ENCODE measurements at places on chromosomes 16 and 17.

DNA sequence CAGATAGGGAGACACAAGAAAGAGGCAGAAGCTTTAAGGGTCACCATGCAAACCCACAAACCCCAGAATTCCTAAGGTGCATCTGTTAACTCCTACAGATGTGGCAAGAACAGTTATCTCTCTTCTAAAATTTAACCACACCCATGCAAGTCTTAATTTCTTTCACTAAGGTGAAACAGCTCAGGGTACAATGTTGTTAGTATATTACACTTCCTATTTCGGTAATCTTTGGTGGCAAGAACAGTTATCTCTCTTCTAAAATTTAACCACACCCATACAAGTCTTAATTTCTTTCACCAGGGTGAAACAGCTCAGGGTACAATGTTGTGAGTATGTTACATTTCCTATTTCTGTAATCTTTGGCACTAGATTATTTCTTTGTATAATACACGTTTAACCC is 6.6 kb downstream of the CCL23 start:
- DNase-seq: no peak

DNA sequence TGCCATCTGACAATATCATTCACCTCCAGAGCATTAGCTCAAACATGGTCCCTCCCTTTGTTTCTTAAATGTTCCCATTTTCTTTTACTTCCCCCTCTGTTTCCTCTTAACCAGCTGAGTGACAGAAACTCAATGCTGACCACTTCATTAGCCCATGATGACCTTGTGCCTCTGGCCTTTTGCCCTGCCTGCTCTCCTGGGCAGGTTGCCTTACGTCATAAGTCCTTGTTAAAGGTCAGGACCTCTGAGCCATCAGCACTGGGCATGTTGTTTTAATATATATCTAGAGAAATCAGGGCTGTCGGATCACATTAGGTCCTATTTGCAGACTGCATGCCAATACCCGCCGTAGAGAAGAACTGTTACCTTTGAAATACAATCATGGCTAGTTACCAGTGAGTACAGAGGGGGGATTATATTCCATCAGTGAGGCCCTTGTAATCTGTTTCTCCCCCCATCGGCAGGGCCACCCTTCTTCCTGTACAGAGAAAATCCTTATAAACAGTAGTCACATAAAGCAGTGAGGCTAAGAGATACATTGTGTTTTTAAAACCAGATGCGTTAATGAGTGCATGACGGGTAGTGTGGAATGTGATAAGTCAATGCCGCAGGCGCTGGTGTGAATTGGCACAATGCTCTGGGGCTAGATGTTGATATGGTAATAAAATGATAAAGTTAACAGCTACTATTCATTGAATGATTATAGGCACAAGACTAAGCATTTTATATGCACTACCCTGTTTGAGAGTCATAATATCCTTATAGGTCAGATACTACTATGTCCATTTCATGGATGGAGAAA is 94.3 kb upstream of the ZFHX3 start:
- DNase-seq: peak; percentile 36

- peak; percentile 86 for DNase-seq
Measured at GRCh38 chr16:84569382-84569987, 48.4 kb downstream of the COTL1 start.

GRCh38 chr17:3838206-3838605 is 7.8 kb downstream of the NCBP3 start:
- DNase-seq: no peak

- peak; percentile 51 for DNase-seq
Measured at GRCh38 chr16:67928561-67929364, 2.9 kb downstream of the CTRL start.

- DNase-seq: peak; percentile 15
Measured at GRCh38 chr16:57723170-57723569, 12.4 kb upstream of the KATNB1 start.

- no peak for DNase-seq
Measured at GRCh38 chr16:12084436-12084835, 107.9 kb downstream of the SNX29 start.

DNA sequence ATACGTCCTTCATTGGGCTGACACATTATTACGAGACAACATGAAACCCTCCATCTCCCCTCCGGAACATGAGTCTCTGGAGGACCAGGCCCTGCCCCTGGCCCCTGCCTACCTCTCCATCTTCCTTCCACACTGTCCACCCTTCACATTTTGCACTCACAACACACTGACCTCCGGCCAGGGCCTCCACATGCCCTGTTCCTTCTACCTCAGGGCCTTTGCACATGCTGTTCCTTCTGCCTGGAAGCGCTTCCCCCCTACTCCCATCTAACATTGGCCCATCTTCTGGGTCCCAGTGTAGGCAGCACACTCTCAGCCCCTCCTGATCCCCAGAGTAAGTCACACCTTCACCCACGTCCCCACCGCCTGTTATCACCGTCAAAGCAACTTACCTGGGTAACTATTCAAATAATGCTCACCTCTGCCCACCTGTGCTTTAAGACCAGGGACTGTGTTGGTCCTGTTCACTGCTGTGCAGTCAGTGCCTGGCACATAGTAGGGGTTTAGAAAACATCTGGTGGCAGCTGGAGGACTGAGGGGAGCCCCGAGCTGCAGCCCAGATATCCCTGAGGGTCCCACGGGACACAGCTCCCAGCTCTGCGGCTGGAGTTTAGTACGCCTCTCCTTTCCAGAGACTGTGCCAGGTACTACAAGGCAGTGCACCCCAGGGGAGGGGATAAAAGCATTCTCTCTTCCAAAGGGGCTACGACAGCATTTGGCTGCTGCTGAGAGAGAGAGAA is 27.2 kb downstream of the RPH3AL start:
- DNase-seq: no peak

DNA sequence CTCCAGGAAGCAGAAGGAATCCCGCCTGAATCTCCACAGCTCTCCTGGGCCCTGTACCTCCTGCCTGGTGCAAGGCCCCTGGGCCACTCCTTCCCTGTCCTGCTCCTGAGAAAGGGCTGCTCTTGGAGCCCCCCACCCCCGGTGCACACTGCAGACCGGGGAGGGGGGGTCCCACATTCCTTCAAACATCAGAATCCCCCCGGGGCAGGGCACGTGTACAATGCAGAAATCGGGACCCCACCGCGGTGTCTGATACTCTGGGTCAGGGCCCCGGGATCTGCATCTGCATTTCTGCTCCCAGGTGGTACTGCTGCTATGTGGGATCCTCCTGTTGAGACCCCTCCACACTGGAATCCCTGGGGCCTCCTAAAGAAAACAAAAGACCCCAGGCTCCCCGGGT is 99.5 kb upstream of the GSE1 start:
- DNase-seq: no peak

- no peak for DNase-seq
Measured at GRCh38 chr16:80896776-80897175, 92.4 kb upstream of the CDYL2 start.

DNA sequence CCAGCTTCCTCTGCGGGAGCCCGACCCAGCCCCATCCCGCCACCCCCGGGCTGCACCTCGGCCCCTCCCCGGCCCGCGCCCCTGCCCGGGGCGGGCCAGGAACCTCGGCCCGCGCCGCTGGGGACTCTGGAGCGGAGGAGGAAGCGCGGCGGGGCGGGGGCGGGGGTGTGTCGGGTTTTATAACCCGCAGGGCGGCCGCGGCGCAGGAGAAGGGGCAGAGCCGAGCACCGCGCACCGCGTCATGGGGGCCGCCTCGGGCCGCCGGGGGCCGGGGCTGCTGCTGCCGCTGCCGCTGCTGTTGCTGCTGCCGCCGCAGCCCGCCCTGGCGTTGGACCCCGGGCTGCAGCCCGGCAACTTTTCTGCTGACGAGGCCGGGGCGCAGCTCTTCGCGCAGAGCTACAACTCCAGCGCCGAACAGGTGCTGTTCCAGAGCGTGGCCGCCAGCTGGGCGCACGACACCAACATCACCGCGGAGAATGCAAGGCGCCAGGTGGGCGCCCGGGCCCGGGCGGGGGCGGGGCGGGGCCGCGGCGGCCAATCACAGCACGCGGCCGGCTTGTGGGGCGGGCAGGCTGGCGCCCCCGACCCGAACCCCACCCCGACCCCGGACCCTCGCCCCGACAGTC is at the start of gene ACE:
TSS of gene ACE (plus strand) at position 208 of the 626 bp plus-strand sequence. CDS start at position 242, 34 bp downstream.
- peak; percentile 70 for DNase-seq

DNA sequence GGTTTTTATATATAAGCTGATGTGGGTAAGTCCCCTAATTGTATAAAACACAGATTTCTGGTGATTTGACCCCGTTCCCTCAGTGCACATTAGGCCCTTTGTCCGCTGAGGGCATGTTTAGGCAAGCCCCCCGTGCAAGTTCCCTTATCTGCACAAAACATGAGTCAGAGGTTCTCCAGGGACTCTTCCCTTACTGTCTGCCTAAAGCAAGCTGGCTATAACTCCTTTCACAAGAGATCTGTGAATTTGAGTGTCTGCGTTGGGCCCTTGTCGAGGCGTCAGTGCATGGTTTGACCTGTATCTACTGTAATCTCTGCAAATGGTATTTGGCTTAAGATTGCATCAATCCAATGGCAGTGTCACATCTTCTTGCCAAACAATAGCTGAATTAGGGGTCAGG is 712.8 kb downstream of the CDH8 start:
- no peak for DNase-seq

DNA sequence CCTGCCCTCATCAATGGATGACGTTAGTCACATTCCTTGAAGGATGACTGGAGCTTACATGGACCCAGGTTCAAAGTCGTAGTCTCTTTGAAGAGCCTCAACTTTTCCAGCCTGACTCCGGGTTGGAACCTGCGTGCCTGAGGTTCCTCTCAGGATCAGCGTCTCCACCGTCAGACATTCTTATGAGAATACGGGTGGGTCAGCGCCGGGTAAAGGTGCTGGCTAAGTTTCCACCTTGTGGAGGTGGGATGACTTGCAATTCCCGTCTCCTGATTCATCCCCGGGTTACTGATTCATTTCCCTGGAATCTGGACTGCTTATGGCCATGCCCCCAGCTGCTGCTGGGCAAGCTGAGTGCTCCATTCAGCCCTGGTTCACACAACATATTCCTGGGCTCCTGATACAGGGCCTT is 38.9 kb upstream of the CMIP start:
- no peak for DNase-seq

- DNase-seq: peak; percentile 74
Measured at GRCh38 chr16:29029168-29029994, 44.5 kb downstream of the LAT start.

- DNase-seq: no peak
Measured at GRCh38 chr17:69949973-69950695, 124.9 kb upstream of the KCNJ16 start.

DNA sequence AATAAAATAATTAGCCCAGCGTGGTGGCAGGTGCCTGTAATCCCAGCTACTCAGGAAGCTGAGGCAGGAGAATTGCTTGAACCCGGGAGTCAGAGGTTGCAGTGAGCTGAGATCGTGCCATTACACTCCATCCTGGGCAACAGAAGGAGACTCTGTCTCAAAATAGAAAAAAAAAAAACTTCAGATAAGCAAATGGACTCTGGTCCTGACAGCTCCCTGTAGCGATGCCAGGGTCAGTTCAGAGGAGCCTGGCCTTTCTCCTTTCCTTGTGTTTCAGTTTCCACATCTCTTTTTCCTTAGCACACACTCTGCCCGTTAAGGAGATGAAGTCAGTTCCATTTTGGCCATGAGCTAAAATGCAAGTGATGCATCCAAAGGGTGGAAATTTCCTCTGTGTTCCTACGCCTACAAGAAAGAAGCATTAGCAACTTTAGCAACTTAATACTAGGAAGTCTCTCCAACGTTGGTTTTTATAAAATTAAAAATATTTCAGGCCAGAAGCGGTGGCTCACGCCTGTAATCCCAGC is 11.6 kb upstream of the GRB2 start:
- DNase-seq: peak; percentile 19

All from inflammatory macrophage (primary cell).